ENCODE measurements at places on chromosomes 11 and 22. TPM values are rescaled to one million over a fixed set of nuclear protein-coding genes. Genes with fewer than 3 reads are reported as not detected.

DNA sequence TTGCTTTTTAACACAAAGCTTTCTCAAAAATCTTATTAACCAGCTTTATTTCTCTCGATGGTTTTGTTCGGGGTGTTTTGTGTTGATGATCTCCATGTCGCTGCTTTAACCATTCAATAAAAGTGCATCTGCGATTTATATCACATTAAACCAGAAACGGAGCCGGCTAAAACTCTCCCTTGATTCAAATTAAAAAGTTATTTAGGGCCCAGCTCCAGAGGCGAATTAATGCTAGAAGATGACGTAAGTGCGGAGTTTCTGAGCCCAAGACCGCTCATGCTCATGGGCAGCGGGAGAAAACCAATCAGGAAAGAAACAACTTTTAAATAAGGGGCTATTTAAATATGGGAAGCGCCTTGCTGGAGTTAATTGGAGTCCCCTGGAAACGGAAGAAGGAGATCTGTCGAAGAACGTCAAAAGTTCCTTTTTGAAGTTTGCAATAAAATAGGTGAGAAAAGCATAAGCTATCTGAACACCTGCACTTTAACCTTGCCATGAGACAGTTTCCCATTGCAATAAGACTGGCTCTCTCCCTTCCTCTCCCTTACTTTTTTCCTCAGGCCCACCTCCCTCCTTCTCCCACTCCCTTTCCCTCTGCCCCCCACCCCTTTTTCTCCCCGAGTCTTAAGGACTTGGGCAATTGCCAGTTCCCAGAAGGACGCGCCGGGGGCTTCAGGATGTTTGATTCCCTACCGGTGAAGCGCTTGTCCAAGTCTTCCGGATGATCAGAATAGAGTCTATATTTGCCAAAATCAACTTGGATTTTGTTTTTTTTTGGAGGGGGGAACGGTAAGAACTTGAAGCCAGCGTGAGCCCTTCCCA is 1.9 kb upstream of the DBX1 start:
- DNase-seq: no peak

The KIAA0930 gene
- total RNA-seq: 38.0 TPM

- DNase-seq: no peak
Observed at GRCh38 chr11:114159320-114159719, 99.8 kb downstream of the ZBTB16 start.

- DNase-seq: no peak
Observed at GRCh38 chr11:122486793-122487495, 168.6 kb upstream of the UBASH3B start.

- no peak for DNase-seq
Observed at GRCh38 chr11:306645-307371, 808 bp upstream of the IFITM2 start.

The OR10A2 gene
- total RNA-seq: not detected

The NRIP3 gene
- 1.4 TPM for total RNA-seq

DNA sequence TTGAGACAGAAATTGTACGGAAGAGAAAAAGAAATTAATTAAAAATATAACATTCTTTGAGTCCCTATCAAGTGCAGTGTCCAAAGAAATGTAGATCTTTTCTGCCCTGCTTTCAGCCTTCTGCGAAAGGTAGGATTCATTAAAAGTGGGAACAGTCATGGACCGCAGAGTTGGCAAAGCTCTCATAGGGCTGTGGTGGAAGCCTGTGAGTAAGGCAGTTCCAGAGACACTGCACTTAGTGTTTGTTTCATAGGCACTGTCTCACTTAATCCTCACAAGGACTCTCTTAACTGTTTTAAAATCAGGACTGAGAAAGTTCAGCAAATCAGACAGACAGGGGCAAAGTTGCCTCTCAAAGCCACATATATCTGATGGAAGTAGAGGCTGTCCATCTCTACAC is 5.5 kb downstream of the MRGPRX2 start:
- DNase-seq: no peak

GRCh38 chr22:36768616-36769015 is 7.3 kb downstream of the IFT27 start:
- no peak for DNase-seq

The TEX54 gene
- not detected for total RNA-seq

The ARHGAP8 gene
- total RNA-seq: 2.2 TPM

The UBQLNL gene
- total RNA-seq: 0.60 TPM

GRCh38 chr11:76947190-76947589 is 86.5 kb downstream of the ACER3 start:
- no peak for DNase-seq

The GRM5 gene
- total RNA-seq: not detected

GRCh38 chr11:71787098-71787823 is 45.7 kb upstream of the DEFB108B start:
- DNase-seq: peak; percentile 93

- no peak for DNase-seq
Observed at GRCh38 chr11:128246364-128246801, 341.0 kb downstream of the ETS1 start.

The SULT4A1 gene
- total RNA-seq: not detected

DNA sequence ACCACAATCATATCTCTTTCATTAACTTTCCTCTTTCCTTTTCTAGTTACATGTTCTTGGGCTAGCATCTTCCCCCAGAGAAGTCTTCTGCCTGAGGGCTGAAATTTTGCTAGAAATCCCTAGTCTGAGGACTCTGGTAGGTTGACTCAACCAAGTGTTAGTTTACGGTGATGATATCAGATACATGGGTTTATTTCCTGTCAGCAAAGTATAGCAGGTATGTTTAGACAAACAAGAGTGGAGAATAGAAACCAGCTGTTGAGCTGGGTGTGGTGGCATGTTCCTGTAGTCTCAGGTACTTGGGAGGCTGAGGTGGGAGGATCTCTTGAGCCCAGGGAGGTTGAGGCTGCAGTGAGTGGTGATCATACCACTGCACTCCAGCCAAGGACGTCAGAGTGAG is 11.2 kb downstream of the FOLR1 start:
- DNase-seq: no peak

GRCh38 chr22:23815541-23816155 is 23.2 kb downstream of the DERL3 start:
- DNase-seq: no peak

The STIM1 gene
- total RNA-seq: 101 TPM

- DNase-seq: no peak
Observed at GRCh38 chr22:44661659-44662569, 40.1 kb upstream of the PRR5 start.

GRCh38 chr22:28116219-28116673 is 197.2 kb upstream of the PITPNB start:
- DNase-seq: no peak

GRCh38 chr11:59112494-59112893 is 5.5 kb downstream of the FAM111B start:
- no peak for DNase-seq

DNA sequence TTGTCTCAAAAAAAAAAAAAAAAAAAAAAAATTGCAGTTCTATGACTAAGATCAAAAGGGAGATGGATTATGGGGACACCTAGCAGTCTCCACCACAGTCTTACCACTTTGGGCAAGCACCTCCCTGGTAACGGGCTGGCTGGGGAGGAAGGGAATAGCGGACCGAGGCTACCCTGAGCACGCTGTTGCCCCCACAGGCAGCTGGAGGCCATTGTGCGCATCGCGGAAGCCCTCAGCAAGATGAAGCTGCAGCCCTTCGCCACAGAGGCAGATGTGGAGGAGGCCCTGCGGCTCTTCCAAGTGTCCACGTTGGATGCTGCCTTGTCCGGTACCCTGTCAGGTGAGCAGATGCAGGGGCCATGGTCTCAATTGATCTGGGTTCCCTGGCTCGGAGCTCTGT is 21.2 kb downstream of the MCM5 start:
- no peak for DNase-seq

GRCh38 chr11:133160754-133161153 is 371.5 kb downstream of the OPCML start:
- no peak for DNase-seq

- DNase-seq: no peak
Observed at GRCh38 chr11:13046637-13047570, 37.8 kb downstream of the RASSF10 start.

DNA sequence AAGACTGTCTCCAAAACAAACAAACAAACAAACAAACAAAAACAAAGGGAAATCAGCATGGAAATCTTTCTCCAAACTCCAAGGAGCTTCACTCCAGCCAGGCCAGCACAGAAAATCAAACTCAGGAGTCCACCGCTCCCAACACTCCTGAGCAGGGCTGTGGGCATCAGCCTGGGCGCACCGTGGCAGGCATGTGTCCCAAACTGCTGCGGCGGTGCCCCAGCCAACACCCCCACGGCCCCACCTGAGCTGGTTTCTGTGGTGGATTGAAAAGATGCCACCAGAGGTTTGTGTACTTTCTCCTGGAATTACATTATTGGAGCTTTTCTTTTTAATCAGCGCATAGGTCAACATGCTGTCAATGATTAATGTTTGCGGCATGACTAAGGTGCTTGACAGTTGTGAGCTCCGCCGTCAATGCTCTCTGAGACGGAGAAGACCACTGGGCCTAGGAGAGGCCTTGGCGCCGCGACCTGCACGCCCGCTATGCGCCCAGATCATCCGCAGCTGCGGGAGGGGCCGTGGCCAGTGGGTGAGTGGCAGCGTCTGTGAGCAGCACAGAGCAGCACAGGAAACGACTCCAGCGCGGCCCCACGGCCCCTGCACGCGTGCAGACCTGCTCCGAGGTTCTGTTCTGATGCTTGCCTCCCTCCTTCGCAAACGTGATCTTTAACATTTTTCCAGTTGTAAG is 18.1 kb downstream of the DRD4 start:
- DNase-seq: no peak

- DNase-seq: no peak
Observed at GRCh38 chr11:21625982-21626381, 566.9 kb upstream of the ANO5 start.

DNA sequence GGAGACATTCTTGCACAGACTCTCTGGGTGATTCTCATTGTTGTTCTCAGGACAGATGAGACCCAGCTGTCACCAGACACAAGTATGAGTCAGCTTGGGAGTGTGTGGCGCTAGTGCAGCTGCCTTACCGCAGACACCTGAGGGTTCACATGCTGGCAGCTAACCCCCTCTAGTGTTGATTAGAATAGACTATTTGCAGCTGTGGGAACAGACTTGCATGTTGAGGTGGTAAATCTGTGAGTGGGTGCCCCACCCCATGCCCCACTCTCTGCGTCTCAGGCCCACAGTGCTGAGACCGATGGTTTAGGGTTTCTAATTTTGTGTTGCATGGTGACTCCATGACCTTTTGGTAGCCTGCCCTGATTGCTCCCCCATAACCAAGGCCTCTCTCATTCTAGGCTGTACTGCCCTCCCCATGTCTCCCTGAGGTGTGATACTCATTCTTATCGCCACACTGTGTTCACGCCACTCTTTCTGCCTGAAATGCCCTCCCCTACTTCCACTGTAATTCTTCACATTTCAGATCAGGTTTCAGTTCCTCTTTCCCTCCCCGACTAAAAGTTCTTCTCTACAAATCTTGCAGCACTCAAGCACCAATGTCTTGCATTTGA is 73.7 kb upstream of the KIRREL3 start:
- DNase-seq: no peak

DNA sequence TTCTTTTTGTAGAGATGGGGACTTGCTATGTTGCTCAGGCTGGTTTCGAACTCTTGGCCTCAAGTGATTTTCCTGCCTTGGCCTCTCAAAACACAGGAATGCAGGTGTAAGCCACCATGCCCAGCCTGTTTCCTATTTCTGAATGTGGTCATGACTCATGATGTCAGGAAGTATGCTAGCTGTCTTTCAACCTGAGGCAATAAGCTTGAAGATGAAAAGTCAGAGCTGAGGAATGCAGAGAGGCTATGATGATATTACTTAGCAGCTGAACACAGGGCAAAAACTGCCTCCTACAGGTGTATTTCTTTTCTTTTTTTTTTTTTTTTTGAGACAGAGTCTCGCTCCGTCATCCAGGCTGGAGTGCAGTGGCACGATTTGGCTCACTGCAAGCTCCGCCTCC is 9.0 kb upstream of the NUCB2 start:
- DNase-seq: no peak

GRCh38 chr11:19395050-19395449 is 154.3 kb upstream of the E2F8 start:
- no peak for DNase-seq

DNA sequence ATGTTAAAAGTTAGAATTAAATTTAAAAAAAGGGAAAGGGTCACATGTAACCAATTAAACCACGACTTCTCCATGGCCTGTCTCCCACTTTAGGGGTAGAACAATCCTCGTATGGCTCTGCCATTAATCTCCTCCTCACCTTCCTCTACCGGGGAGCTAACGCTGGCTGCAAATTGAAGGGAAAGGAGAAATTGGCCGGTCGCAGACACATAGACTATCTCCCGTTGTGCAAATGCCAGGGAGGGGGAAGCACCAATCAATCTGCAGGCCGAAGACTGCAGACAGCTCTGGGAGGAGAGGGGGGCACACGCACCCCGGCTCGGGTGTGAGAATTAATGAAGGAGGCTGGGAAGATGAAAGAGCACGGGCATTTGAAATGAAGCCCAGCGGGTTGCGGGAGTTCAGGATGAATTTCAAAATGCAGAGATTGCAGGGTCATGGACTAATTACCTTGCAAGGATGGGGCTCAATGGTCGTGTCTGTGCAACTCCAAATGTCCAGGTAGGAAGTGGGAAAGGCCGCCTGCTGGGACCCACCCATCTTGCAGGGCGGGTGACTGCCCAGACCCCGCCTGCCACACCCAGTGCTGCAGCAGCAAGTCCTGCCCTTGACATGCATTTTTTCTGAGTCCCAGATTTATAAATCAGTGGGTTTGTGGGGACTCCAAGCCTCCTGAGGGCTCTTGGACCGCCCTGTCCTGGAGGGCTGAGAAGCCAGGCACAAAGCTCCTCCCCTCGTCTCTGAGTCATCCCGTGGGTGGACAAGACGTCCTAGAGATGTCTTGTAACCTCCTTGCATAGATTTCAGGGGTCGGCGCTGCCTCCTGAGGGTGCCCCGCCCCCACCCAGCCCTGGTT is 534.2 kb downstream of the TBC1D22A start:
- DNase-seq: no peak

DNA sequence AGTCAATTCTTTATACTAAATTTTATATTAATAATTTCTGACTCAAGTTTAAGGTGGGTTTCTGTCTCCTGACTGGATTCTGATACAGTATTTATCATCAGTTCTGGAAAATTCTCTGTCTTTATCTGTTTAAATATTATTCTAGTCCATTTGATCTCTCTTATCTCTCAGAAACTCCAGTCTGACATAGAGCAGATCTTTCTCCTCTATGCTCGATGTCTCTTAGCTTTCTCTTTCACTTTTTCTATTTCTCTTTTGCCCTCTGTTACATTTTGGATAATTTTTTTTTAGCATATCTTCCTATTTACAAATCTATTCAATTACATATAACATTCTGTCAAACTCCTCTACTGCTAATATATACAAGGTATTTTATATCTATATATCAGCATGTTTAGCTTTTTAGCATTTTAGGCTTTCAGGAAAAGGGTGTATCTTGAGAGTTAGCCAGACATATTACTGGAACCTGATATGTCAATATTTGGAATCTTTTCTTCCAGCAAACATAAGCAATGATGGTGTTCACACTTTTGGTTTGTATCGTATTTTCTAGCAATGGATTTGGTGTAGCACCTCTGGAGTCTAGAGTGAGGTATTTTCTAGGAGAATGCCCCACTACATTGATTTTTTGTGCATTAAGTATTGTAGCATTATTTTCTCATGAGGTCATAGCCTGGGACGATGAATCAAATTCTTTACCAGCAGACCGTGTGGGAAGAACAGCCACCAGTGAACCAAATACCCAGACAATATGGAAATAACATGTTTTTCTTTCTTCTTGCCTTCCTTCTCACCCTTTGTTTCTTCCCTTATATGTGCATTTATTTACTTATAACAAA is 4.1 kb upstream of the NNMT start:
- no peak for DNase-seq

- no peak for DNase-seq
Observed at GRCh38 chr11:27296497-27296896, 66.5 kb downstream of the CCDC34 start.
